Ecto neural progenitor cell (in vitro differentiated cells): ENCODE measurements at places on chromosomes 3 and 15.

DNA sequence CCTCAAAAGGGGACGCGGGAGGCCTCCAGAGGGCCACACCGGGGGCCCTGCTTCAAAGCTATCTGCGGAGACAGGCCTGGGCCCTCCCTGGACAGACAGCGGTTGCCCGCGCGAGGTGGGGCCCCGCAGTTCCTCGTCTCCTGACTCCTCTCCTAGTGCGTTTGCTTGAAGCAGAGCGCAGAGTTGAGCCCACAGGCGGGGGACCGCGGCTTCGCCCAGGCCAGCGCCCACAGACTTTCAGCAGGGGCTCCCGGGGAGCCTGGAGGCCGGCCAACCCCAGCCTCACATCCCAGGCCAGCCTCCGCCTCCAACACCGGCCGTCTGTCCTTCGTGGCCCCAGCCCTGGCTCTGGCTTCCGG is 540 bp upstream of the ADAMTS7 start:
- no peak for DNase-seq

- DNase-seq: no peak
Observed at GRCh38 chr15:34656005-34656796, 72.8 kb upstream of the GOLGA8B start.

DNA sequence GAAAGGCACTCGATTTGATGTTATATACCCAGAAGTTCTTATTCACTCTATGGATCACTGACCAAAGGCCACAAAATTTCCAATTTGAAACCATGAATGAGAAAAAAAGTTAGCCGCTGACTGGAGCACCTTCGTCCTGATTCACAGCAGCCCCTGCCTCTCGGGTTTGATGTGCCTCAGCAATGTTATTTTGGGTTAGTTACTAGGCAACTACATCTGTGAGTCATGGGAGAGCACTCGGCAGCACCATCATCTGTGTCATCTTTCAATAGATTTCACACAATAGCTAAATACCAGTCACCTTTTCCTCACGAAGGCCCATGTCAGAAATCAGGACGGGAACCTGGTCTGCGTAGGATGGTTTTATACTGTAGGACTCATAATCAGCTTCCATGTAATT is 269.2 kb downstream of the ZBBX start:
- no peak for DNase-seq

DNA sequence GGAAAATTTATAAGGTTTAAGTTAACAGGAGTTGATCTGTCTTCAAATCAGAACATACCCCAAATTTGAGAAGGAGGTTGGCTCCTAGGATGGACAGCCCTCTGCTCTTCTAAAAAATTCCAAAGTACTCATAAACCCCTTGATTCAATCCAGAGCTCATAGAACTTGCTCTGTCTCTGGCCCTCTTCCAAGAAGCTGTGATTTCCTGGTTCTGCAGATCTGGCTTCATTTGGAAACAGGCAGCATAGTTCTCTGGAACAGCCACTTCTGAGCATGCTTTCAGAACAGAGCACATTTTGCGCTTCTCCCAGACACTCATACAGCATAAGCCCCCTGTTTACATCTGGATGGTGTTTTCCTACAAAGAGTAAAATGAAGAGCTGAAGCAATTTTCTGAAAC is 96.7 kb downstream of the KBTBD8 start:
- DNase-seq: no peak

DNA sequence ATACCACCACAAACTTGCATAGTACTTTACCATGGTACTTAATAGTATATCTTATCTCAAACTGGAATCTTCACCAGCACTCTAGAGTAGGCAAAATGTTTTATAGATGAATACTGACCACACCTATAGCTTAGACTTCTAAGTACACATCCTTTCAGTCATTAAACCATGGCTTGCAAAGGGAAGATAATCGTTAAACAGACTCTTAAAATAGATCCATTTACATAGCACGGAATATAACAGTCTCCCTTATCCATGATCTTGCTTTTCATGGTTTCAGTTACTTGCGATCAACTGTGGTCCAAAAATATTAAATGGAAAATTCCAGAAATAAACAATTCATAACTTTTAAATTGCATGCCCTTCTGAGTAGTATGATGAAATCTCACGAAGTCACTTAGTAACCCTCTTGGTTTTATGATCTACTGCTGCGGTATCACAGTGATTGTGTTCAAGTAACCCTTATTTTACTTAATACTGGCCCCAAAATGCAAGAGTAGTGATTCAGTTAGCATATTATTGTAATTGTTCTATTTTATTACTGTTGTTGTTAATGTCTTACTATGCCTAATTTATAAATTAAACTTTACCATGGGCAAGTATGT is 111.4 kb downstream of the HERC1 start:
- no peak for DNase-seq

DNA sequence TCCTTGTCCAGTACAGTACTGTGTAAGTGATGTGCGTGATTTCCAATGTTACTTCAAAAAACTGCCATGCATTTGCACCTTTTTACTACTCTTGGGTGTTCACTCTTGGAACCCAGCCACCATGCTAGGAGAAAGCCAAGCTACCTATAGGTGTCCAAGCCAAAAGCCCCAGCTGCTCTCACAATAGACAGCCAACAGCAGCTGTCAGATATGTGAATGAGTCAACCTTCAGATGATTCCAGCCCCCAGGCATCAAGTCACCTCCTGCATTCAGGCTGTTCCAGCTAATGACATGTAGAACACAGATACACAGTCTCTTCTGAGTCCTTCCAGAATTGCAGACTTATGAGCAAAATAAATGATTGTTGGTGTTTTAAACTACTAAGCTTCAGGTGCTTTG is 417.7 kb upstream of the TGFBR2 start:
- DNase-seq: no peak

- DNase-seq: peak; percentile 77
Observed at GRCh38 chr15:23687143-23687470, at the start of gene NDN. NDN (minus strand) TSS chr15:23687305; CDS start chr15:23687217, 88 bp downstream.

GRCh38 chr15:78316283-78317083 is 17.1 kb upstream of the SKIC8 start:
- DNase-seq: peak; percentile 73

- DNase-seq: no peak
Observed at GRCh38 chr3:151568184-151568583, 107.3 kb upstream of the IGSF10 start.

DNA sequence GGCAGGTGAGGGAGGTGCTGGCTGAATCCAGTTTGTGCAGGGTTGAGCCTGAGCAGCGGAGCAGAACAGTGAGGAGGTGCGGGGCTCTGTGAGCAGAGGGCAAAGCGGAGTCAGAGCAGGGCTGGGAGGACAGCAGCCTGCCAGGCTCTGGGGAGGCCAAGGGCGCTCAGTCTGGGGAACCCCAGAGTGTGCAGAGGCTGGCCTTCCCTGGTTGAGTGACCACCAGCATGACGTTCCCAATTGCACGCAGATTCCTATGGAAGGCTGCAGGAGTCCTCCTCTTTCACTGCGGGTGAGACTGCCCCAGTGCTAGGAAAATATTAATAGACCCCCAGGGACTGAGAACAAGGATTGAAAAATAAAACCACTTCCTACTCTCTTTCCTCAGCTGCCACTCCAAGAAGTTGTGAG is 13.2 kb downstream of the MRAS start:
- DNase-seq: no peak

GRCh38 chr3:13025090-13025489 is 48.1 kb downstream of the IQSEC1 start:
- no peak for DNase-seq

DNA sequence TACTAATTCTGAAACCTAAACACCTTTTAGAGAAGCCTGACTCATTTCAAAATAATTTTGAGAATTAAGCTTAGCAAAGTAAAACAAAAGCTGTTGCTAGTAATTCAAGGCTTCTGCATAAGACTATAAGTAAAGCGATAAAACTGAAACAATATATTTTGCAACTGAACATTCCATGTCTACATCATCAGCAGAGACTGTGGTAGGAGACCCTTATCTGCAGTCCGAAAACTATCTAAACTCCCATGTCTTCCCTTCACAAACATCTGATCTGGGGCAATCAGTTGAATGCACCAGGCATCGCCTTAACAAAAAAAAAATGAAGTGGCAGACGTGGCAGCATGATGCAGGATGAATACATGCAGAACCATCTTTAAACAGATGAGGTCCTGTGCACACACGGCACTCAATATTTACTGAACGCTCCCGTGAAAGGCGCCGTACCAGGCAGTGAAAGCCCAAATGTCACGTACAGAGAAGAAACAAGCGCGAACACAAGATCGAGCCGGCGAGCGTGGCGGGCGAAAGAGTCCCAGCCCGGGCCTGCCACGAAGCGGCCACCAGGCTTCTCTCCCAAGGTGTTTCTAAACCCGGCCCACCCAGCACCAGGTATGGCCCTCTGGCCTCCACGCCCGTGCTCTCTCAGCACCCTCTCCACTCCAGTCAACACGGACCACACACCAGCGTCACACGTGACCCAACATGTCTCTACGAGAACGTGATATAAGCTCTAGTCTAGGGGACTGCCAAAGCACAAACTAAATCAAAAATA is 63.0 kb downstream of the CHSY1 start:
- no peak for DNase-seq

GRCh38 chr15:66739287-66739686 is 37.3 kb downstream of the SMAD6 start:
- DNase-seq: no peak

- peak; percentile 58 for DNase-seq
Observed at GRCh38 chr15:75646944-75647364, 758 bp upstream of the SNX33 start.

- DNase-seq: no peak
Observed at GRCh38 chr3:64037084-64037483, 13.8 kb upstream of the PSMD6 start.

GRCh38 chr3:134302674-134303073 is 52.0 kb upstream of the RYK start:
- no peak for DNase-seq

- no peak for DNase-seq
Observed at GRCh38 chr3:69791106-69791505, 51.8 kb downstream of the MITF start.

DNA sequence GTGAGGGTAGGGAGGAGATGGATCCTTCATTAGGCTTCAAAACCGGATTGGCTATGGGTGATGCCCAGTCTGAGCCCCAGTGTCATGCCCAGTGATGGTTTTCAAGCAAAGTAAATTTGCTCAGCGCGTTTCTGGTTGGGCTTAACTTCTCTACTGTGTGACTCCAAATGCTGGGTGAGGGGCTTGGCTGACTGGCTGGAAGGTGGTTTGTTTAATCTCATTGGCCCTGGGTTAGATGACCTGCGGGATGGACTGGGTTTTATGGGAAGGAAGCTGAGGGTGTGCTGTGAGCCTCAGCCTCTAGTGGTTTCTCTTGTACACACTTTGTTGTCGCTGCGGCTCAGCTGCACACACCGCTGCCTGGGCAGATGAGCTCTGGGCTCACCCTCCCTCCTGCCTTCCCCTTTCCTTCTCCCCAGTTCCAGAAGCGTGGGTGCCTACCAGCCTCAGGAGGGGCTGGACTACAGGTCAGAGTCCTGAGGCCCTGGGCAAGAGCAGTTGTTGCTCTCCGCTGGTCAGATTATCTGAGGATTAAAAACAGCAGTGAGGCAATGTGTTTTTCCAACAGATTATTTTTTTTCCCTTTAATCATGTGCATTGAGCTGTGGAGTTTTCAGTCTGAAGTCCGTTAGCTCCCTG is 18.6 kb downstream of the PDIA5 start:
- DNase-seq: no peak

GRCh38 chr15:90471769-90472168 is 58.0 kb upstream of the CRTC3 start:
- DNase-seq: no peak

GRCh38 chr3:141646760-141647561 is 91.1 kb upstream of the RNF7 start:
- DNase-seq: no peak

DNA sequence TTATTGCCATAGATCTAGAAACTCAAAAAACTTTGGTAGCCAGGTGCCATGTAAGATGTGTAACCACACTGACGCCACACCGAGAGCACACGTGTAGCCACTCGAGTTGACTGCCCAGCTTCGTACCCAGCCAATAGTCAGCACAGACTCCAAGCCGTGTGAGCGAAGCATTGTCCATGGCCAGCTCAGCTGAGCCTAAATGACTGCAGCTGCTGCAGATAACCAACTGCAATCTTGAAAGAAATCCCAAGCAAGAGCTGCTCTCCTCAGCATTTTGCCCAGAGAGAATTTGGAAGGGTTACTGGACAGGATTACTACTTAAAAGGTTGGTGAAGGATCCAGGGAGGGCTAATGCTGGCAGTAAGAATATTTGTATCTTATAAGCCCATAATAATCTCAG is 193.0 kb upstream of the THRB start:
- no peak for DNase-seq

- no peak for DNase-seq
Observed at GRCh38 chr3:105504440-105504951, 137.8 kb downstream of the ALCAM start.

- DNase-seq: peak; percentile 69
Observed at GRCh38 chr15:94844538-94845389, 613.4 kb downstream of the MCTP2 start.

DNA sequence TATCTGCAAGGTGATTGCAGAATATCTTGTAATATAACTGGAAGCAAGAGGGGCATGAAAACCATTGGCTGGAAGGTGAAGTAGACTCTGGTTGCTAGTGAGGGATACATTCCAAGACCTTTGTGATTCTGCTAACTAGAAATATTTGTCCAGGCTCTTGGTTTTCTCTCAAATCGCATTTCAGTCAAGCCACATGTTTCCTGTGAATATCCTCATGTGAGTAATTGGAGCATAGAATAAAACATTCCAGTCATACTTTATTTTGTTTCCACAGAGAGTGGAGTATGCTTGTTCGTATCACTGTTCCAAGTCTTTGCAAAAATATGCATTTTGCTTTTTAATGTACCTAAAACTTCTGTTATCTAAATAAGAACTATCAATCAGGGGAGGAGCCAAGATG is 850.0 kb downstream of the EPHA3 start:
- DNase-seq: no peak

- DNase-seq: no peak
Observed at GRCh38 chr15:85837011-85837433, 42.3 kb upstream of the KLHL25 start.

- DNase-seq: no peak
Observed at GRCh38 chr3:140530131-140530530, 147.7 kb upstream of the TRIM42 start.

DNA sequence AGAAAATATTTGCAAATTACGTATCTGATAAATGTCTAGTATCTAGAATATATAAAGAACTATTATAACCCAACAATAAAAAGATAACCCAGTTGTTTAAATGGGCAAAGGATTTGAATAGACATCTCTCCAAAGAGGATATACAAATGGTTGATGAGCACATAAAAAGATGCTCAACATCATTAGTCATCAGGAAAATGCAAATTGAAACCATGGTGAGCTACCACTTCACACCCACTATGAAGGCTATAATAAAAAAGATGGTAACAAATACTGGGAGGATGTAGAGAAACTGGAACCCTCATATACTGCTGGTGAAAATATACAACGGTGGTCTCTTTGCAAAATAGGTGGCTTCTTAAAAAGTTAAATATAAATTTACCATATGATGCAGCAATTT is 28.0 kb downstream of the RAD51 start:
- DNase-seq: no peak

- DNase-seq: no peak
Observed at GRCh38 chr15:60673918-60674558, 195.1 kb upstream of the ICE2 start.
